ENCODE measurements at places on chromosomes 1 and 21.
A peak's percentile ranks its signal among the peaks of the same experiment; 100 is the strongest.

DNA sequence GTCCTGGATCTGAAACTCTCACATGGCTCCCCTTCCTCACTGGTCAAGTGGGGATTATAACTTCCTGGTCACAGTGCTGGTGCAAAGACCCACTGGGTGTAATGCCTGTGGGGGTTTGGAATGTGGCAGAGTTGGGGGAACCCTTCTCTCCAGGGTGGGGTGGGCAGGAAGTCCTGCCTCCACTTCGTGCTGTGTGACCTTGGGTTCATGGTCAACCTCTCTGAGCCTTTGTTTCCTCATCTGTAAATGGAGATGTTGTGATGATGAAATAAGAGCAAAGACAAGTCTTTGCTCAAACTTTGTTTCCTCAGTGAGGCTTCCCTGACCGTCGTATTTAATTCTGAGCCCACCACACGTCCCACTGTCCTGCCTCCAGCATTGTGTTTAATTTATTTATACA is 564.7 kb downstream of the PTPRU start:
- no peak for DNase-seq

GRCh38 chr1:72623299-72623708 is 341.0 kb upstream of the NEGR1 start:
- no peak for DNase-seq

GRCh38 chr1:218357893-218358232 is 12.7 kb downstream of the TGFB2 start:
- no peak for DNase-seq

GRCh38 chr1:181100015-181100905 is 11.8 kb downstream of the IER5 start:
- peak; percentile 36 for DNase-seq

DNA sequence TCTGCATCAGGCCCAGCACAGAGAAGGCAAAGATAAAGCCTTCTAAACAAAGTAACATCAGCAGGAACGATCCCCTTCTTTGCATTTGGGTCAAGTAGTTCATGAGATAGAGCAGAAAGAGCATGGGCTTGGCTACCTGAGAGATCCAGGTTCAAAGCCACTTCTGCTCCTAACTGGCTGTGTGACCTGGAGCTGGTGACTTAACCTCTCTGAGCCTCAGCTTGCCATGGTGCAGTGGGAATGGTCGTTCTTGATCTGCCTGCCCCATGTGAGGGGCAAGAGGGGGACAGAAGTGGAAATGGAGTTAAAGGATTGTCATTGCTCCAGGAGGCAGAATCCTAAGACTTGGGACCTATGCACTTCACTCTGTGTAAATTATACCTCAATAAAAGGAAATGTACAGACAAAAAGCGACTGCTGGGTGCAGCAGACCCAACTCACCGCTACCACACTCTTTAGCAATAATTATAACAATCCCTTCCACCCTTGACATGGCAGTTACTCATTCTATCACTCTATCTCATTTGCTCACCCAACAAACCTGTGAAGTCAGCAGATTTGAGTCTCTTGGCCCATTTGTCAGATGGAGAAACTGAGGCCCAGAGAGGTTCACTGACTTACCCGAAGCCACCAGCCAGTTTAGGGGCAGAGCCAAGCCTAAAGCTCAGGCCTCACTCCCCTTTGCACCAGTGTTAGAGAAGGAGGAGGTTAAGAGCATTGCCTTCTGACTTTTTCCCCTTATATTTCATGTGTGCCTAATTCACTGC is 1.5 kb upstream of the MATN1 start:
- no peak for DNase-seq

DNA sequence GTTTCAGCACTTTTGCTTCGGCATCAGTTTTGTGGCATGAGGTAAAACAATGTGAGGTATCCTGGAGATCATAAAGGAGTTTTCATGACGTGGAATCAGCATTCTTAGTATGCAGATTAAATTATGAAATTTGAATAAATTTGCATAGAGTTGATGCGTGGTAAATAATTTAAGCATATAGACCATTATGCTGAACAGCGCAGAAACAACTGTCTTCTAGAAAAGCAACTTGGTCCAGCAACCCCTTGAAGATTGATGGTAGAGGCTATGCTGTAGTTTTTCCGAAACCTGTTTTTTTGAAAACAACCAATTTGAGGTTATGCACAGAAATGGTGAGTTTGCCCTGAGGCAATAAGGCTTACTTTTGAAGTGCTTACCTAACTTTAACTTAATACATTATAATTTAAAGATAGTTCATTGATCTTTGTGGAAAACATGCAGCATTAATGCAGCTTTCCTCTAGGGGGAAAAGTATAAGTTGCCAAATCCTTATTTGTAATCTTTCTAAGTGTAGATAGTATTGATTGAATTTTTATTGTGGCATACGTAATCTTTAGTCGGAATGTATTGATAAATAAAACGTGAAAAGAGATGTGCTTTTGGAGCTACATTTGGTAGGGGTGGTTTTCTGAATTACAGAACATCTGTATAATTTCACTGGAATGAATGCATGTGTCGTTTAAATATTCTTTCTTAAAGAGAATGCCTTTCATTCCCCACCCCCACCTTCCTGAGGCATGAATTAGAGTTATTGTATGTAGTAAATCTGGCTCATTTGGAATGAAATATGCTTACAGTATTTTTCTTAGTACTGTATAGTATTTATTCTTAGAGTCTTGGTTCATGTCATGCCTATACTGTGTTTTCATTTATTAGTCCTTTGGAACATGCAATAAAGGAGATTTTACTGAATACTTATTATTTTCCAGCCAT is 3.8 kb downstream of the PRDM2 start:
- no peak for DNase-seq

DNA sequence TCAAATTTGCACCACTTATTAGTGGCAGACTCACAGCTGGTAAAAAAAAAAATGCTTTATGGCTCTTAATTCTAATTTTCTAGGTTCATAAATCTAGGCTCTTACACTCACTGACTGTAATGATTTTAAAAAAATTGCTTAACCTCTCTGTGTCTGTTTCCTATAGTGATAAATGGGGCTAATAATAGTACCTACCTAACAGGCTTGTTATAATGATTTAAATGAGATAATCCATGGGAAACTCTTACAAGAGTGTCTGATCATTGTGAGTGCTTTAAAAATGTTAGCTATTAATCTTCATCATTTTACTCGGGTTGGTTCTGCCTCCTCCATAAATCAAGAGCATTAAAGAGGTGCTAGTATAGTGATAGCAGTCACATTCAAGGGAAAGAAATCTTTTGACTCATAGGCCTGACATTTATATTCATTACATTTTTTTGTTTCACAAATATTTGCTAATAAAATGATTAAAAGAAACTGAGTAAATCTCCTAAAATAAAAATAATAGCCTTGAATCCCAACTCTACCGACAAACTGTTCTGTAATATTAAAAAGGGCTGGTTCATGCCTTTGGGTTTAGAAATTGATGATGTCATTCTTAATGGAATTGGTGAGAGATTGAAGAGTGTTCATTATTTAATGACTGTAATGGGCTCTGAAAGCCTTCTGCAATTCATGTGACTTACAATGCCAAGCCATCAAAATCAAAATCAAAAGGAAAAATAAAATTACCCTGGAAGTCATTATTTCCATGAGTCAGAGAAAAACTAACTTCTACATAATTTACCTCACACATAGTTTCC is 93.9 kb upstream of the PALMD start:
- no peak for DNase-seq

- DNase-seq = no peak
These were observed 94.5 kb downstream of the TNR start for GRCh38 chr1:175648927-175649326.

- DNase-seq = no peak
These were observed 1.4 kb downstream of the ORC1 start for GRCh38 chr1:52402860-52403240.

DNA sequence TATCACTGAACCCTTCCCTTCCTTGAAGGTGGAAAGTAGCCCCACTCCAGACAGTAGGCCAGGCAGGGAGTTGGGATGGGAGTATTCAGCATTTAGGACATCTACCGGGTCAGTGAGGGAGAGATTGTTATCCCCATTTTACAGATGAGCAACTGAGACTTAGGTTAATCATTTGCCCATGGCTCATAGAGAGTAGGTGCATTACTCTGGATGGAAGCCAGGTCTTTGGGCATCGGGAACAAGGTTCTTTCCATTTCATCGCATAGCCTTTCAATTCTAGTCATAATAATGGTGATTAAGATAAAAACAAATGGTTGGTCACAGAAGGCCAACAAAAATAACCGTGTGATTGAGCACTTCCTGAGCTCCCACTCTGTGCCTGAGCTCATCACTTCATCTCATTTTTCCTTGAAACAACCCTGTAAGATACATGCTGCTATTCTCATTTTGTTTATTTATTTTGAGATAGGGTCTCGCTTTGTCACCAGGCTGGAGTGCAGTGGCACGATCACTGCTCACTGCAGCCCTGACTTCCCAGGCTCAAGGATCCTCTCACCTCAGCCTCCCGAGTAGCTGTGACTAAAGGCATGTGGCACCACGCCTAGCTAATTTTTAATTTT is 64.8 kb downstream of the NAV1 start:
- DNase-seq = no peak

- DNase-seq = no peak
These were observed 146.8 kb upstream of the DMRTA2 start for GRCh38 chr1:50570066-50570468.

DNA sequence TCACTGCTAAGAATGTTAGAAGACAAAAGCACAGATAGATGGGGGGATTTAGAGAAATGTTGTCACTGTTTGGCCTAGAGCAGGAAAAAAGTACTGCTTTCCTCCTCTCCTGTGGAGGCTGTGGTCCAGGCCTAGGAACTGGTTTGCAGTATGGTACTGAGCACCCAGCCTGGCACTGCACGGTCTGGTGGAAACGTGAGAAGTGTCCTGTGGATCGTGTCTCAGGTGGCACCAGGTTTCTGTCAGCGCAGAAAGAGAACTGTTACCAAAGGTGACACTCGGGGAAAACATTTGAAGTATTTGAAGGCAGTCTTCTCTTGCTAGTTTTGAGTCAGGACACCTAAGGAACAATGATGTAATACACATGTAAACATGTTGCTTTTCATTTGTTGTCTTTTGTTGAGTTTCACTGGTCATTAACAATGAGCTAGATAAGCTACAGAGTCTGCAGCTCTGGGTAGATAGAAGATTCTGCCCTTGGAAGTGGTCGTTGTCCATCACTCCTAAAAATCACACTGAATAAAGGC is 63.0 kb downstream of the B3GALNT2 start:
- DNase-seq = no peak

GRCh38 chr1:54979327-54979891 is 1.0 kb upstream of the TMEM61 start:
- no peak for DNase-seq

GRCh38 chr21:31644643-31645042 is 14.8 kb upstream of the SOD1 start:
- no peak for DNase-seq

GRCh38 chr1:77950873-77951272 is 28.0 kb downstream of the FUBP1 start:
- no peak for DNase-seq

GRCh38 chr21:46532080-46532479 is 72.8 kb downstream of the S100B start:
- DNase-seq = no peak

DNA sequence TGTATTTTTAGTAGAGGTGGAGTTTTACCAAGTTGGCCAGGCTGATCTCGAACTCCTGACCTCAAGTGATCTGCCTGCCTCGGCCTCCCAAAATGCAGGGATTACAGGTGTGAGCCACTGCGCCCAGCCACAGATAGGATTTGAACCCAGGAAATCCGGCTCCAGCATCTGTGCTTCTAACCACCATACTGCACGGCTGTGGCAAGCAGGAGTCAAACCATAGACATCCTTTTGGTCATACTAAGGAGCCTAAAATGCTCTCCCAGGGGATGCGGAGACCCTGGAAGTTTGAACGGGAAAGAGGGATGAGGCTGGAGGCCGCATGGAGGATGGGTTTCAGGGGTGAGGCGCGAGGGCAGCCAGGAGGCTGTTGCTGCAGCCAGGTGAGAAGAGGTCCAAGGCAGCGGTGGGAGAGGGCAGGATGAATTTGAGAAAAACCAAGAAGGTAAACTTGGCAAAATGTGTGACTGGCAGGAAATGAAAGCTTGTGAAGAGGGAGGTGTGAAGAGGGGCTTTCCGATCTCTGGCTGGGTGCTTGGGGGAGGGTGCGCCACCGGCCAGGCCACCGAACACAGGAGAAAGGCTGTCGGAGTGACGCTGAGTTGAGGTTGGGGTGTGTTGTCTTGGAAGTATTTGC is 24.0 kb upstream of the CDK18 start:
- peak; percentile 43 for DNase-seq

- no peak for DNase-seq
These were observed 1202.9 kb downstream of the NCAM2 start for GRCh38 chr21:22201126-22201525.

DNA sequence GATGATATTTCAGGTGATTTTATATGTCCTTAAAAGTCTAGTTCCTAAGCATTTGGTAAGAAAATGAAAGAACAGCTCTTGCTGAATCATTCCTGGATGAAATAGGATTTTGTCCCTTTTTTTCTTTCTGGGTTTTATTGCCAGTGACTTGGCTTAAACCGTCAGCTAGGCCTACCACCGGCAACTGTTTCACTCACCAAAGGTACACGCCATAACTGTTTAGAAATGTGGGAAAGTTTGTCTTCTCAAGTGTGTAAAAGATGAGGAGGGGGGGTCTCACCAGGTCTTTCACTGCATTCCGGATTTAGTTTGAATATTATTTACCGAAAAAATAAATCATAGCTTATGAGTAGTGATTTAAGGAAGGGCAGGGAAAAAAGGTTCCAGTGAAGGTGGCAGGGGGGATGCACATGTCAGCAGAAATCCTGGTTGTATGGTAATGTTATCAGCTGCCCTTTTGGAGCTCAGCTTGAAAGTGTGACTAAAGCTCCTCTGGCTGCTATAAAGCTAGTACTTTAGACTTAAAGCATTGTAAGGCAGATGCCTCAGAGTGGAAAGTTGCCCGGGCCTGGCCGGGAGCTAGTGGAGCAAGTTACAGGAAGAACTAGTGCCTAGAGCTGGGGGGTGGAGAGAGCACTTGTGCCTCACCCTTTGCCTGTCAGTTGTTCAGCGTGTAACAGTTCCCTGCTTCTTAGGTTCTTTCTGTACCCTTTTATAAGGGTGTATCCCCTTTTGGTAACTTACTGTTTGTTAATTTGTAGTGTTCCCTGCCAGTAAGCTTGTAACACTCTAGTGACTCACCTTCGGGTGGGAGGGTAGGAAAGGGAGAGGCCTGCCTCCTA is 3.1 kb downstream of the ATP1A1 start:
- peak; percentile 36 for DNase-seq

- no peak for DNase-seq
These were observed 145.8 kb upstream of the WNT4 start for GRCh38 chr1:22288593-22289241.

- DNase-seq = no peak
These were observed 22.4 kb upstream of the ZNF692 start for GRCh38 chr1:248881261-248881660.
